Skeletal muscle cell (primary cell): ENCODE measurements at places on chromosomes 7 and 10.

GRCh38 chr7:73980206-73980605 is 47.8 kb upstream of the ELN start:
- DNase-seq = no peak

- no peak for DNase-seq
These were observed 60.8 kb downstream of the NRCAM start for GRCh38 chr7:108395426-108395825.

DNA sequence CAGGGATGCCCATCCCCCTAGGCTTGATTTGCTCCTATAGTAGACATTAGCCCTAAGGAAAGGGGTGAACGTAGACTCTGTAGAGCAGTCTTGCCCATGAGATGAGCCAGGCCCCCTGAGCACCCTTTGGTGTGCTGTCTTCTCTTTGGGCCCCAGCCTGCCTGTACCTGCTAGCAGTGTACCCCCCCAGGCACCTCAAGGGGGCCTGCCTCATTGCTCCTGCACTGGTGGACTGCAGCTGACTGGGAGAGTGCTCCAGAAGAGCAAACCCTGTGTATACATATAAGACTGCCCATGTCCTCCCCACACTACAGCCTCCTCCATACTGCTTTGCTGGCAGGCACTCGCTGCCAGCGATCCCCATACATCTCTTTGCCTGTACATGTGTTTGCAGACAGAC is 206.7 kb downstream of the PCDH15 start:
- DNase-seq = no peak

- no peak for DNase-seq
These were observed 4.5 kb upstream of the GRID1 start for GRCh38 chr10:86371116-86371515.
